ENCODE measurements at places on chromosomes 7 and 10.

DNA sequence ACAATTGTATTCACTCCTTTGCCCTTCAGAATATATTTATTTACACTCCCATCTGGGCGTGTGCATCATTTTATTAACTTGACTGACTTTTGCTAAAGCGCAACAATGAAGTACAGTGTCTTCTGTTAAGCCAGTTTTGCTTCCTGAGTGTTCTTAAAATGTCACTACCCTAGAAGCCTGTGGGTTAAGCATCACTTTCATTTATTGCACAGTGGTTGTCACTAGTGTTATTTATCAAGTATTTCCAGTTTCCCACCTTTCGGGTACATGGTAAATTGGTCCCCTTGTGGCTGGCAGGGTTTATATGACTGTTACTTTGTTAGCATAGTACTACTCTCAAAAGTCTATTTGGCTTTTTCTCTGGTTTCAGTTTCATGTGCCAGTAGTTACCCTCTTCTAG is 3.3 kb downstream of the HILPDA start:
- no peak for DNase-seq

- no peak for DNase-seq
Measured at GRCh38 chr7:150520145-150520544, 5.5 kb downstream of the GIMAP7 start.

DNA sequence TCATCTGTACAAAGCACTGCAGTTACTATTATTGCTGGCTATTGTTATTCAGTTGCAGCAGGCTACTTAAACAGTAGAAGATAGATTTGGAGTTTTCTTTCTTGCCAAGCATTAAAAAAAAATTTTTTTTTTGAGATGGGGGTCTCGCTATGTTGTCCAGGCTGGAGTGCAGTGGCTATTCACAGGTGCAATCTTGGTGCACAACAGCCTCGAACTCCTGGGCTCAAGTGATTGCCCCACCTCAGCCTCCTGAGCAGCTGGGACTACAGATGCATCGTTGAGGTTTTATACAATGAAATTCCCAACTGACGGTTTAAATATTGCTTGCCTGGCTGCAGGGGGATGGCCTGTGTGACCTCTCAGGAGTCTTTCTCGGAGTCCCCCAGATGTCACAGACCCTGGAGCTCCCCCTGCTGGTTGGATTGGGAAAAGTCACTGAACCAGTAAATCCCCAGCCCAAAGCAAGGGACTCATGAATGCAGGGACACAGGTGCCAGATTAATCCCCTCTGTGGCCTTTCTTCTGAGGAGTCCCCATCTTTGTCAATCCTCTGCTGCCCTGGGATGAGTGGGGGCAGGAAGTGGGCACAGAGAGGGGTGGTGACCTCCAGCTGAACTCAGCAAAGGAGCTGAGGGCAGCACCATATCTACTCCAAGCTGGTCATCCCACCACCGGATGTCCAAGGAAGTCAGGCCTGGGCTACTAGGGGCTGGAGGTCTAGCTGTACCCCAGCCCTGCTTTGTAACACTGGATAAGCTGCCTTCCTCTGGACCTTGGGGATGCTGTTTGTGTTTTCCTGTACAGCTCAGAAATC is 149.6 kb downstream of the C10orf105 start:
- DNase-seq = peak; percentile 62

DNA sequence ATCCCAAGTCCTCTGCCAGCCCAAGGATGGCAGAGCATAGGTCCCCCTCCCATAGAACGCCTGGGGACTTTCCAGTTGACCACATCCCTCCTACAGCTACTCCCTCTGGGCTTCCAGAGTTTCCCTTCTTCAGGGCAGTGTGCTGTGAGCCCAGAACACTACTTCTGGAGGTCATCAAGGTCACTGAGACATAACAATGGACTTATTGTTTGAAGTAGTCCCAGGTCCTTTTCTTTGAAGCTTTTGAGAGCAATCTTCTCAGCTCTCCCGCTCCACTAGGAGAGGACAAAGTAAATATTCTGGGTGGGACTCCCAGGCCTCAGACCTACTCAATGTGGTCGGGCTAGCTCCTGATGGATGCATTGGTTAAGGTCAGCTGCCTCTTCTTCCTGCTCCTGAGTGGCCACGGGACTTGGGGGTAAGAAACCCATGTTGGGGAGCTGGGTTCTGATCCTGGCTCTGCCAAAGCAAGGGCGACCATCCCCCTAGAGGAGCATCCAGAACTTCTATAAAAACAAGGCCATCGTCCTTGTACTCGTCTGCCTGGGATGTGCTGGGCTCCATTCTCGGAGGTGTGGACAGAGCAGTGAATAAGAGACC is 83.5 kb upstream of the DDC start:
- no peak for DNase-seq

DNA sequence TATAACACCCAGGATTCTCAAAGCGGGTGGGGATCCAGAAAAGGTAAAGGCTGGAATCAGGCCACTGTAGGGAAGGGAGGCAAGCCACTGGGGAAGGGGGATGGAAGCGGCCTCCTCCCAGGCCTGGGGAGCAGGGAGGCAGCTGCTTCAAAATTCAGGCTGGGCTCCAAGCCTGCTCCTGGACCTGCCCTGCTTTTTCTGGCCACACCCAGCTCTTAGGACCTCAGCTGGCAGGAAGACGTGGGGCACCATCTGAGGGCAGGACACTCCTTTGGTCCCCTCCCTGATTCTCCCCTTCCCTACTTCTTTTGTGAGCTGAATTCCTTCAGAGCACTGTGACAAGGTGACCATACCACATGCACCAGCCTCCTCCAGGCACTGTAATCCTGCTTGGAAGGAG is 4.6 kb upstream of the LBX1 start:
- no peak for DNase-seq

GRCh38 chr10:73997461-73997786 is 492 bp upstream of the VCL start:
- no peak for DNase-seq

GRCh38 chr10:121900443-121901174 is 27.2 kb downstream of the ATE1 start:
- no peak for DNase-seq

- DNase-seq = no peak
Measured at GRCh38 chr10:11673346-11674280, 62.2 kb upstream of the USP6NL start.

DNA sequence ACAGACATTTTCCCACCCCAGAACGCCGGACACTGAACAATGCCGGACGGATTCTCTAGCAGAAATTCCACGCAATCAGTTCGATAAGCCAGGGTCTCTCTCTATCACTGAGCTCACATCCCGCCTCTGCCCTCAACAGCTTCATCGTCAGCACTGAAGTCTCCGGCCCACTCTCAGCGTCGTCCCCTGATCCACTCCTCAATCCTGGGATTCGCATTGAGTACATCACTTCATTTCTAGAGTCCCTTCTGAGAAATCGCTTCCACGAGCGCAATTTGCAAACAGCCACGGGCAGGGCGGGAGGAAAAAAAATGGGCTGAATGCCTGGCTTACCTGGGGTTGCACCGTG is 365 bp downstream of the YME1L1 start:
- DNase-seq = no peak

DNA sequence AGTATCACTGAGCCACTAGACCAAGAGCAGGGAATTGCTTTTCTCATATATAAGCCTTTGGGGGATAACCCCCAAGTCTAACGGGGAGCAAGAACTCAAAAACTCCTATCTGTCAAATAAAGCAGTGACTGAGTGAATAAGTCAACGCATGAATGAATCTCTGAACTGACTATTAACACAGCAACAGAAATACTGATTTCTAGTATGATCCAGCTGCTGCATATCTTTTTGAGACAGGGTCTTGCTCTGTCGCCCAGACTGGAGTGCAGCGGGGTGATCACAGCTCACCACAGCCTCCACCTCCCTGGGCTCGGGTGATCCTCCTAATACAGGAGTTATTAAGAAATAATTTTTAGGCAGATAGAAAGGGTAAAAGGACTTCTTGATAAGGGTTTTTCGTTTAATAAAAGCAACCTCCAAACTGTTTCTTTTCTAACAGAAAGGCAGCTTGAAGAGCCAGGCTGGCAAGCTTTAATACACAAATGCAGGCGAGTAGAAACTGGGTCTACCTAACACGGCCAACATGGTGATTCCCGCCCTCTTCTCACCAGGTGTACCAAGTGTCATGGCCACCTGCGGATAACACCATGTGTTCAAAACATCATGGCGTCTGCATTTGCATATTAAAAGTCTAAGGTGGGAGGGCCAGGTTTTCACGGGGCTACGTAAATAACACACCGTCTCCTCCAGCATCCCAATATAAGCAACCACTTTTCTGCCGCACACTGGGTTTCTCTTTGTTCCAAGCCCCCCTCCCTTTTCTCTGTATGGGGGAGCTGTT is 631.9 kb downstream of the PARD3 start:
- DNase-seq = no peak

- no peak for DNase-seq
Measured at GRCh38 chr10:48439581-48440041, 133.1 kb downstream of the MAPK8 start.

DNA sequence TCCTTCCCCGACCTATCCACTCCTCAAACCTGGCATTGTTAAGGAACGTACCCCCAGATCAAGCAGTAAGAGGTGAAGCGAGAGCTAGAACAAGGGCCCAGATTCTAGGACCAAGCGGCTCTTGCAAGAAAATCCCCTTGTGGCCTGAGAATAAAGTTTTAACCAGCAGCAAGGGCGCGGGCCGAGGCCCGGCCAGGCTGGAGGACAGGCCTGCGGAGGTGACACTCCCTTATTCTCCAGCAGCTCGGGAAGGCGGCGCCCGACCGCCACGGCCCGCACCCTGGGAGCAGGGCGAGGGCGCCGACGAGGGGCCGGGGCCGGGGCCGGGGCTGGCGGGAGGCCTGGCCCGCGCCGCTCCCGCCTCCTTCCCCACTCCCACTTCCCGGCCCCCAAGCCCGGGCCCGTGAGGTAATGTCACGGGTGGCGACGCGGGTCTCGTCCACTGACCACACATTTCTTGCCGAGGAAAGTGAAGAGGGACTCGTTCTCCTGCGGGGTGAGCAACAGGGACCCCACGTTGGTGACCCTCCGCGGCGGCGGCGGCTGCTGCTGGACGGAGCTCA is 551 bp downstream of the WASL start:
- no peak for DNase-seq

DNA sequence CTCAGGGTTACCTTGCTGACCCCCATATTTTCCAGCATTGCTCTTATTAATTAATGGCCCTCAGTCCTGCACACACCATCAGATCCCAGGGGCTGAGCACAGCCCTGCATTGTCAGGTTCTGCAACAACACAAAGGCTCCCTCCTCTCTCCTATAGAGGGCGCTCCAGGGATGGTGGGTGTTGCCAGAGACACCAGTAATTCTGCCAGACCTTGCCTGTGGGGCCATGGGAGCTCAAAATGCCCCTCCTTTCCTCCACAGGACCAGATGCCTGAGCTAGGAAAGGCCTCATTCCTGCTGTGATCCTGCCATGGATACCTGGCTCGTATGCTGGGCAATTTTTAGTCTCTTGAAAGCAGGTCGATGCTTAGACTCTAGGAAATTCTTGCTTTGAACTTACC is 42.8 kb upstream of the PRSS58 start:
- DNase-seq = no peak

- DNase-seq = no peak
Measured at GRCh38 chr10:131979821-131980270, 1.9 kb downstream of the BNIP3 start.

DNA sequence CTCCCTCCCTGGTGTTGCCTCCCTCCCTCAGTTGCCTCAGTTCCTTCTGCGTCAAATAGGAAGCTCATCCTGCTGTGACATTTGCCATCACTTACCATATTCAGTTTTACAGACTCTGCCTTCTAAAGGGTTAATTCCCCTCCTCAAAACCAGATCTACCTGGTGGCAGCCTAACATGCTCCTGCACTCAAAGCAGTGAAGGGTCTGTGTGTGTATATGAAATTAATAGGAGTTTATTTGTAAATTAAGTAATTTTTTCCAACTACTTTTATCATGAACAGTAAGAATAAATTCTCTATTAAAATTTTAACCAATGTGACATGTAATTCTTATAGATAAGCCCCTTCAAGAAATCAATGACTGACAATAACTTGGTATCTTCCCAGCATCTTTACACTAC is 158.6 kb upstream of the INSYN2A start:
- no peak for DNase-seq

- DNase-seq = no peak
Measured at GRCh38 chr7:100582041-100582579, 3.8 kb downstream of the LRCH4 start.

DNA sequence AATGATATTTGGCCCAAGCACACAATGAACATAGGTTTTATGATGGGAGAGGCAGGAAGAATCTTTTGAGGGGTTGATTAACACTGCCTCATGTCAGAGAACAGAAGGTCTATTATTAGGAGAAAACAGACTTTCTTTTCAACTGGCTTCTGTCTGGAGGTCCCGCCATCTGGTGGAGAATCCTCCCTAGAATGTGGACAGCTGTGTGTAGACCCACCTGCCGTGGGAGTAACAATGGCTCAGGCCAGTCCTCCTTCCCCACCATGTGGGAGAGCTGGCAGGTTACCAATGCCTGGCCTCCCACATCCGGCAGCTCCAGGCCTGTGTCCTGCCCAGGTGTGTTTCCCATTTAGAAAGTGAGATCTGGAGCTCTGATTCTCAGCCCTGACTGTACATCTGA is 70.4 kb upstream of the AOAH start:
- DNase-seq = no peak

GRCh38 chr10:98516352-98516751 is 69.6 kb upstream of the HPS1 start:
- DNase-seq = no peak

- DNase-seq = no peak
Measured at GRCh38 chr10:125097409-125098070, 62.8 kb downstream of the CTBP2 start.

- no peak for DNase-seq
Measured at GRCh38 chr10:22984066-22984465, 56.2 kb downstream of the ARMC3 start.

- no peak for DNase-seq
Measured at GRCh38 chr7:43698460-43699255, 30.7 kb downstream of the COA1 start.

- no peak for DNase-seq
Measured at GRCh38 chr10:115164220-115164619, 71.1 kb downstream of the ATRNL1 start.

- DNase-seq = peak; percentile 34
Measured at GRCh38 chr7:93117852-93118530, at the start of gene SAMD9. SAMD9 (minus strand) TSS chr7:93117979; CDS start chr7:93106097, 11,882 bp downstream.

DNA sequence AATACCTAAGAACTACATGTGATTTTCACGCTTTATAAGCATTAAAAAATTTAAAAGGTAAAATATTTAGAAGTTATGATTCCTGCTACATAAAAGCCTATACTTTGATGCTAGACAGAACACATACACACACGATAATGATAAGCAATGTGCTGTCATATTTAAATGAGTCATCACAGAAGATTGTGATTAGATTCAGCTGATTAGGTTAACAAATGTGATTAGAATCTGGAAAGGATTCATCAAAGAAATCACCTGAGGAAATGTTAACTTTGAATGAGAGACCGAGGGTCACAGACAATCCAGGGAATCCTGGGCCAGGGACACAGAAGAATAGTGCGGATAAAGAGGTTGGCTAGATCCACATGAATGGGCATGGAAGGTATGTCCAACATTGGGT is 42.0 kb upstream of the CYP2C18 start:
- DNase-seq = no peak

DNA sequence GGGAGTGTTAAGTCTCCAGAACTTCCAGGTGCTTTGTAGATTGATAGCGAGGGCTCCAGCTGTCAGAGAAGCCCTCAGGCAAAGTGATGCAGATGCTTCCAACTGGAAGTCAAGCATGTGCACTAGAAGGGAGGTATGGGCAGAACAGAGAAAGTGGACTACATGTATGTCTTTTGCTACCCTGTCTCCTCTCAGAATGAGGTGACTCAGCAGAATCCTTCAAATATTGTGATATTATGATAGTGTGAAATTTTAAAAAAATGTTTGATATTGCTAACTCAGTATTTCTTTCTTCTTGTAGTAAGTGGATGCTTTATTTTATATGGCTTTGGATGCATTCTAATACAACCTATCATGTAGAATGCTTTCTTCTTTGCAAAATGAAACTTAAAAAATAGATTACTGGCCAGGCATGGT is 138.9 kb upstream of the SVIL start:
- DNase-seq = no peak
